ENCODE measurements at places on chromosomes 13 and 19. TPM values are rescaled to one million over a fixed set of nuclear protein-coding genes. Genes with fewer than 3 reads are reported as not detected.

DNA sequence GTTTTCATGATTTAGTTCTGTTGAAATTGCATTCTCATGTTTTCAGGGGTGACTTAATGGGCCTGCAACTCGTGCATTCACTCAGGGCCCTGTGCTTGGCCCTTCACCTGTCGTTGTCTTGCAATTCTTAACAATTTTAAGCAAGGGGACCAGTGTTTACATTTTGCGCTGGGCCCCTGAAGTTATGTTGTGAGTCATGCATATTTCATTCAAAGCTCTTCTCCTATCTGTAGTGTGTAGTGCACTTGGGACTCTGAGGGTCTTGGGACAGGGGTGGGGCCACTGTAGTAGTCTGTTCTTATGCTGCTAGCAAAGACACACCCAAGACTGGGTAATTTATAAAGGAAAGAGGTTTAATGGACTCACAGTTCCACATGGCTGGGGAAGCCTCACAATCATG is 211.2 kb upstream of the RXFP2 start:
- DNase-seq, result no peak

DNA sequence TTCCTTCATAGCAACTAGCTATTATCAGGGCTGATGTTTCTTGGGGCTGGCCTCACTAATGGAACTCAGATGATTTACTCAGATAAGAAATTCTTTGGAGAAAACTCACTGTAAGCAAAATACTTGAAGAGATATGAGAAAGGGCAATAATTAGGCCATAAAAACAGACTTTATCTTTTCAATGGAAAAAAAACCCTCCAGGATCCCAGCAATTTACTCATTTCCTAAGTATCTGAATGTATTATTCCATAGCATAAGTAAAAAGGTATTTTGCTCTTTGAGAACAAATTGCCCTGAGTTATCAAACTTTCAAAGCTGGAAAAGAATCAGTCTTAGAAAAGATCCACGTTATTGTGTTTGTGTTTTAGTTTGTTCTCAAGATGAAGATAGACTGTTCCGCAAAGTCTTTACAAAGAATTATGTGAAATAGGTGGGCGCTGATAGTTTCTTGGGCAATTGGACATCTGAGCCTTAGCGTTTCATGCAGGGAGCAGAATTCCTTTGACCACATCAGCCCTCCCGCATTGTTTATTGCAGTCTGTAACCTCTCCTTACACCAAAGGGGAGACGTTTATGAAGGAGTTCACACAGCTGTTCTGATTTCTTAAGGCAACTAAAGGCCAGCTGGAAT is 29.1 kb upstream of the CSNK1A1L start:
- no peak for DNase-seq

ZSWIM9 gene
- 4.2 TPM for total RNA-seq

- DNase-seq, result no peak
Measured at GRCh38 chr13:59721926-59722910, 441.5 kb downstream of the DIAPH3 start.

- DNase-seq, result peak; percentile 49
Measured at GRCh38 chr13:113491418-113491883, 940 bp upstream of the DCUN1D2 start.

CFAP97D2 gene
- not detected for total RNA-seq

DNA sequence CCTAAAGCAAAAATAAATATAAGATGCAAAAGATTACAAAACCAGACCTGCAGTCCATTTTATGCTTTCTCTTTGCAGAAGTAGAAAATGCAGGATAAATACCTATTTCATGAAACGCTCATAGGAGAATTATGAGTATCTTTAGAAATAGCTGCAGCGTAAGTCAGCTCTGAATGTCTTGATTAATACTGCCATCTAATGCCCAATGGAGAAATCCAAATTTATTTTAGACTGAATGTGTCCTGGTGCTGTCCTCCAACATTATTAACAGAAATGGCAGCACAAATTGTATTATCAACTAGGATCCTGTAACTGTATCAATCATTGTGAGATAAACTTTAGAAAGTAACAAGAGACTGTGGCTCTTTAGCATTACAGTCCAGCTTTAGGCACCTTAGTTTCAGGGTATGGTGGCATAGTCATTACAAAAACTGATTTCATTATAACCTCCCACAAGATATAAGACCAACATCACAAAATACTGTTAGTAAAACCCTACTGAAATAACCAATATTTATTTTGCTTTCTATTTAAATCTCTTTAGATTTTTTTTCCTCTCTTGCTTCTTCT is 162.1 kb upstream of the MIR17HG start:
- peak; percentile 29 for DNase-seq

GRCh38 chr19:2478278-2478755 is 2.4 kb downstream of the GADD45B start:
- DNase-seq, result peak; percentile 76

C19orf33 gene
- not detected for total RNA-seq
